ENCODE measurements at places on chromosomes 11 and 22.
A peak's percentile ranks its signal among the peaks of the same experiment; 100 is the strongest.

- no peak for DNase-seq
These were observed 16.0 kb downstream of the TRPM5 start for GRCh38 chr11:2428322-2428795.

GRCh38 chr11:32489464-32489863 lies 54.1 kb upstream of the WT1 start:
- DNase-seq: no peak

DNA sequence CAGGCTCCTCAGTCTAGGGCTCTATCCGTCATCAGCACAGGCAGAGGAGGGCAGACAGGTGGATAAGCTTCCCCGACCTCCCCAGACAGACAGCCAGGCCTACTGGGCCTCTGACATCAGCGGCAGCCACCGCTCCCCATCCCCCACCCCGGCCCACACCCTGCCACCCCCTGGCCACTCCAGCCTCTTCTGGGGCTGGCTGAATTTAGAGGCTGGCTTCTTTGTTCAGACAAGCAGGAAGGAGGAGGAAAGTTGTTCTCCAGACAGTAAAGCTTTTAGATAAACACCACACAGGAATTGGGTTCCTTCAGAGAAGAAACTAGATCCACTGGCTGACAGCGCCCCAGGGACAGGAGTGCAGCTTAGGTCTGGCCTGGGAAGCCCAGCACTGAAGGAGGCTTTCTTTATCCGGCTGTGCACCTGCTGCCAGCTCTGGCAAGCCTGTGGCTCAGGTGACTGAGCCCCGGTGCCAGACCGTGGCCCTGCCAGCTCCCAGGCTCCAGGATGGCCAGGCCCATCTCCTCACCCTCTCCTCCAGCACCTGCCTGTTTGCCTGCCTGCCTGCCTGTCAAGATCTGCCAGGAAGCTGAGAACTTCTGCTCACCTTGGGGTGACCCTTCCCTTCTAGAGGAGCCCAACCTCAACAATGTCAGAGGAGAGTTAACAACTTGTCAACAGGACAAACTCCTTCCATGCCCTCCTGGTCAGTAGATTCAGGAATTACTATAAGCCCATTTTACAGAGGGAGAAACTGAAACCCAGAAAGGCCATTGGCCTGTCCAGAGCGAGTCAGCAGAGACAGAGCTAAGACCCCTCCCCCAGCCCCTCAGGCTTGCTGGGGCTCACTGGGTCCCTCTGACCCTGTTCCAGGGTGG lies 44.0 kb upstream of the KLHL35 start:
- no peak for DNase-seq

GRCh38 chr11:13117344-13117743 lies 108.2 kb downstream of the RASSF10 start:
- DNase-seq: no peak

- no peak for DNase-seq
These were observed 305.6 kb downstream of the TBC1D22A start for GRCh38 chr22:47067911-47068625.

GRCh38 chr22:49960159-49961004 lies at the start of gene PIM3:
TSS of gene PIM3 (plus strand) at chr22:49960772. CDS start at chr22:49960948, 176 bp downstream.
- DNase-seq: peak; percentile 94

Measured in ovary (tissue), 10 donors.